ENCODE measurements at places on chromosomes 6 and 20. TPM values are rescaled to one million over a fixed set of nuclear protein-coding genes. Genes with fewer than 3 reads are reported as not detected.

DNA sequence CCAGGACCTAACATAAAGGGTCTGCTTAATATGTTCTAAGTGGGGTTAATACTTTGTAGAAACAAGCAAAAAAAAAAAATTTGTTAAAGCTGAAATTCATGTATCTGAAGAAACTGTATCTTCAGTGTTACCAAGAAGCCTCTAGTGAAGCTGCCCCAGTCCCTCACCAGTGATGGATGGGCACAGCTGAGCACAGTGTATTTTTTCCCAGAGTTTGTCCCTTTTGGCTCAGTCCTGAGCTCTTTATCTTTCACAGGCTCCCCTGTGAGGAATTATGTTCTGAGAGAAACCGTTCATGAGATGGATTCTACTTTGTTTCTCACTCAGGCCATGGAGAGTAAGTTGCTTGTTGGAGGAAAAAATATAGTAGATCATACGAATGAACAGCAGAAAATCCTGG lies 38.4 kb downstream of the KIF3B start:
- peaks cover 16% of the 10 kb centered on the region for H3K36me3 ChIP-seq
- H3K27me3 ChIP-seq, result no peaks in the 10 kb centered on the region
- H3K4me1 ChIP-seq, result peaks cover 4% of the 10 kb centered on the region
- no peak for DNase-seq
- no peak overlapping the region for H3K4me3 ChIP-seq

GRCh38 chr6:106098383-106099234 lies 12.5 kb downstream of the PRDM1 start:
- no peaks in the 10 kb centered on the region for H3K36me3 ChIP-seq
- H3K4me3 ChIP-seq, result peak overlapping the region; percentile 31
- peak overlapping the region; percentile 81 for H3K27ac ChIP-seq
- no peaks in the 10 kb centered on the region for H3K27me3 ChIP-seq
- peak; percentile 82 for DNase-seq

Gene EDN3
- not detected for polyA plus RNA-seq

Gene SLC22A1
- 0.24 TPM for polyA plus RNA-seq

Gene SRF
- polyA plus RNA-seq, result 32.2 TPM

Gene FILIP1
- polyA plus RNA-seq, result 0.03 TPM
